ENCODE measurements at places on chromosomes 13 and 19. TPM values are rescaled to one million over a fixed set of nuclear protein-coding genes. Genes with fewer than 3 reads are reported as not detected.

DNA sequence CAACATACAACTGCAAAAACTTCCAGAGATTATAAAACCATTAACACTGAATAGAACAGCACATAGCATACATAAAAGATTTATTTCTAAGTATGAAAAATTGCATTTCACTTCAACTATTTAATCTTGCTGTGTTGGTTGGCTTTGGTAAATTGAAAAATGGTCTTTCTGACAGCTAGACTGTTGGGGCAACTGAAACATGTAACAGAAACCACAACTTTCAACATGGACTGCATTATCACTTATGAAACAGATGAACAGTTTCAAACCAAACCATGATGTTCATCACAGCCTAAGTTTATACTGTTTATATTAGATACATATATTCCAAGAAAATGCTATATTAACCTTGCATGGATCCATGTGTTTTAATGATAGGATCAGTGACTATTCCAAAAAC, 324.1 kb upstream of the PCDH9 start:
- peak; percentile 51 for DNase-seq
- no peak overlapping the region for H3K4me3 ChIP-seq
- H3K27me3 ChIP-seq, result no peaks in the 10 kb centered on the region

DNA sequence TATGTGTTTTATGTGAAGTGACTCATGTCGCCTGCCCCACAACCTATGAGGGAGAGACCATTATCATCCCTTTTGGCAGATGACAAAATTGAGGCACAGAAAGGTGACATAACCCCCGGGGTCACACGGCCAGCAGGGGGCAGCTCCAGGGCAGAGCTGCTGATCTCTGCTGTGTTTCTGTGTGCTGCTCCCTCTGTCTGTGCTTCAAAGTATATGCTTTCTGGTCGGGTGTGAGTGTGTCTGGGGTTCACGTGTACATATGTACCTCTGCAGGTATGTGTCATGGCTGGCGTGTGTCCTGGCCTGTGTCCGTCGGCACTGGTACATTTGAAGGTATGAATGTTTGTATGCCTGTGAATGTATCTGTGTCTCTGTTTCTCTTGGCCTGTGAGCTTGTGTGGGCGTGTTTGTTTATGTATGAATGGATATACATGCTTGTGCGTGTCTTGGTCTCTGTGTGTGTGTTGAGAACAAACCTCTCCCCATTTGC, 7.1 kb downstream of the LIPE start:
- H3K27ac ChIP-seq, result no peak overlapping the region
- H3K4me3 ChIP-seq, result no peak overlapping the region
- H3K36me3 ChIP-seq, result no peaks in the 10 kb centered on the region
- peak; percentile 78 for DNase-seq

DNA sequence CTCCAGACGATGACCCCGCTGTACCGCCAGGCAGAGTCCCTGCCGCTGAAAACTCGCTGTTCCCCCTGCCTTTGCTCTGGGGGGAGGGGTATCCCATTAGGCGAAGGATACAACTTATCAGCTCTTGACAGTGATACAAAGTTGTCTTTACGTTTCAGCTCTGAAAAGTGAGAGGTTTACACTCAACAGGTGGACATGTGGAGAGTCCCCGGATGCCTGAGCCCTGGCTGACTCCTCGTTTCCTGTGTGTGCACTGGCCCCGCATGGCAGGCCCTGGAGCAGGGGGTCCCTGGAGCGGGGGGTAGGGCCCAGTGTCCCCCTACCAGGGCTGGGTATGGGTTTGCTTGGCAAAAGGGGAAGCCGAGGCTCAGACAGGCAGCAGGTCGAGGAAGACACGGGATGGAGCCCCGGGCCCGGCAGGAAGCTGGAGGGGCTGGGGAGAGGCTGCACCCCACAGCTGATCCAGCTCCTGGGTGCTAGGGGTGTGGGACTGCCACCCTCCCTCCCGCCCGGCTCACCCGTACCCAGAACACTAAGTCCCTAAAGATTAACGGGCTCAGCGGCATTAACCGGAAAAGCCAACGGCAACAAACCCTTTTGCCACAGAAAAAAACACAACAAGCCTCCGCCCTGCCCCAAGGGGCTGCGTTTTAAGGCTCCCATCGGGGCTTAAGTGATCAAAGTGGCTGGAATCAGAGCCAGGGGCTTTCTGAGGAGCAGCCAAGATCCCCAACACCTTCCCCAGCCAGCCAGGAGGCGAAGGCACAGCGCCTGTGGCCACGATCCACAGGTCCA, 5.6 kb downstream of the TCF3 start:
- no peaks in the 10 kb centered on the region for H3K27me3 ChIP-seq
- H3K36me3 ChIP-seq, result peaks cover 52% of the 10 kb centered on the region
- H3K27ac ChIP-seq, result no peak overlapping the region
- peaks cover 3% of the 10 kb centered on the region for H3K4me1 ChIP-seq
- no peak overlapping the region for H3K4me3 ChIP-seq

DNA sequence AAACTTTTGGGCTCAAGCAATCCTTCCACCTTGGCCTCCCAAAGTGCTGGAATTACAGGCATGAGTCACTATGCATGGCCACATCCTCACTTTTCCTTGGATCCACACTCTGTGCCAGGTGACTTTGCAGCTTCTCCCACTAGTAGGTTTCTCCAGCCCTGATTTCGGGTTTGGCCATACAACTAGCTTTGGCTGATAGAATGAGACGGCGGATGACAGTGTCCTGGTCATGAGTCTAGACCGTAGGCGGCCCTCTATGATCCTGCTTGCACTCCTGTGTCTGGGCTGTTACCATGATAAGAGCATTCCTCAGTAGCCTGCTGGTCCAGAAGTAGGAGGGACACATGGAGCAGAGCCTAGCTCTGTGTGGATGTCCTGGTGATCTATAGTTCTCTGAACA, 112.5 kb upstream of the KL start:
- no peak overlapping the region for H3K27ac ChIP-seq
- H3K4me1 ChIP-seq, result no peaks in the 10 kb centered on the region
- no peaks in the 10 kb centered on the region for H3K36me3 ChIP-seq

GRCh38 chr13:83876546-83876945, 5.7 kb downstream of the SLITRK1 start:
- H3K4me3 ChIP-seq, result no peak overlapping the region
- H3K27me3 ChIP-seq, result peaks cover 17% of the 10 kb centered on the region
- H3K27ac ChIP-seq, result no peak overlapping the region
- no peaks in the 10 kb centered on the region for H3K36me3 ChIP-seq
- no peak for DNase-seq

DNA sequence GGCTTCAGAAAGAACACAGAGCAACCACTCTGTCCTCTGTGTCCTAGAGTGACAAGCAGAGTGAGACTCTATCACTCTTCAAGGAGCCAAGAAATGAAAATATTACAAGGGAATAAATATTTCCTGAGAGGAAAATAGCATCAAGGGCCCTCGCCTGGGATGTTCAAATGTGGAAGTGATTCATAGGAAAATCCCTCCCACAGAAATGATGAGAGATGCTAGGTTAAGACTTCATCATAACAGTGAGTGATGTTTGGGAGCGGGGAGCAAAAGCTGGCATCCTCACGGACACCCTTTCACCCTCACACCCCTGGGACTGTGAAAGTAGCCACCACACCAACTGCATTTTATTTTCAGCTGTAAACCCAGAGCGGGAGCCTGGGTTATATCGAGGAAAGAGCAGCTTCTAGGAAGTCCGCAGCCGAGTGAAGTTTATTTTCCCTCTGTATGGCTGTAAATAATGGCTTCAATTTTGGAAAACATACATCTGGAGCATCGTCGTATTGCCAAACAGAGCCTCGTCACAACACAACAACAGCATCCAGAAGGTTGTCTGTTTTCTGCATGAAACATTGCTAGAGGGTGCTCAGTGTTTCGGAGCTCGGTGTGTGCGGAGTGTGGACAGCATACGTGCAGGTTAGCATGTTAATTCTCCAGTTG, 54.8 kb downstream of the DLEU7 start:
- peaks cover 39% of the 10 kb centered on the region for H3K27me3 ChIP-seq
- H3K27ac ChIP-seq, result no peak overlapping the region
- peak; percentile 2 for DNase-seq
- H3K36me3 ChIP-seq, result no peaks in the 10 kb centered on the region
- H3K4me3 ChIP-seq, result no peak overlapping the region

- H3K36me3 ChIP-seq, result no peaks in the 10 kb centered on the region
- DNase-seq, result no peak
- peaks cover 6% of the 10 kb centered on the region for H3K27me3 ChIP-seq
- H3K4me3 ChIP-seq, result no peak overlapping the region
Observed at GRCh38 chr13:28031220-28031895, 42.9 kb upstream of the URAD start.

DNA sequence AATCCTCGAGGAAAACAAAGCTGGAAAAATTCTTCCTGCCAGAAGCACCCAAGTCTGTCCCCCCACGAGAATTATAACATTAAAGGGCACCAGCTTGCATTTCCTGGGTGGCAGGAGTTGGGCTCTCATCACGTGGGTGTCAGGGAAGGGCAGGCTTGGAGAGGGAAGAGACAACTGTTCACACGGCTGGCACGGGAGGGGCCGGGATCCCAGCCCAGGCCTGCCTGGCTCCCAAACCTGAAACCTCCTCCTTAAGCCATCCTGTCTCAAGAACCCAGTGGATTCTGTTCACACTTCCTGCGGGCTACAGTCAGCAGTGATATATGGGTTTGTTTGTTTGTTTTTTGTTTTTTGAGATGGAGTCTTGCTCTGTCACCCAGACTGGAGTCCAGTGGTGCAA, 12.2 kb downstream of the GRIK5 start:
- no peak overlapping the region for H3K4me3 ChIP-seq
- no peak overlapping the region for H3K27ac ChIP-seq
- H3K36me3 ChIP-seq, result no peaks in the 10 kb centered on the region

- peaks cover 16% of the 10 kb centered on the region for H3K4me1 ChIP-seq
- peak; percentile 32 for DNase-seq
- H3K27ac ChIP-seq, result peak overlapping the region; percentile 69
- H3K27me3 ChIP-seq, result no peaks in the 10 kb centered on the region
Observed at GRCh38 chr19:55257461-55258420, 1.1 kb downstream of the PPP6R1 start.

DNA sequence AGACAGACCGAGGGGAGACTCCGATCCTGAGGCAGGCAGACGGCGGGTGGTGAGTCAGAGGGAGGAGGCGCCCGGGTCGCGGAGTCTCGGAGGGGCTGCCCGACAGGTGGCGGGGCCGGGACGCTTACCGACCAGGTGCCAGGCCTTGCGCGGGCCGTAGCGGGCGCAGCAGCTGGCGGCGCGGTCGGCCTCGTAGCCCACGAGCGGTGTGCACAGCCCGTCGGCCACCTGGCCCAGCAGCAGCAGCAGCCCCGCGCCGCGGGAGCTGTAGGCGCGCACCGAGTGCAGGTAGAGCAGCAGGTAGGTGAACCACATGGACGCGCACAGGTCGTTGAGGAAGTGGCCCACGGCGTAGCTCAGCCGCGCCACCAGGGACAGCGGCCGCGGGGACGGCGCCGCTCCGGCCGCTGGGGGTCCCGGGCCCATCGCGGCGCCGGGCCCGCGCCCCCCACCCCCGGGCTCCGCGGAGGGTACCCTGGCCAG, 367 bp downstream of the MFSD12 start:
- no peaks in the 10 kb centered on the region for H3K27me3 ChIP-seq
- peak overlapping the region; percentile 95 for H3K4me3 ChIP-seq
- H3K27ac ChIP-seq, result peak overlapping the region; percentile 60

DNA sequence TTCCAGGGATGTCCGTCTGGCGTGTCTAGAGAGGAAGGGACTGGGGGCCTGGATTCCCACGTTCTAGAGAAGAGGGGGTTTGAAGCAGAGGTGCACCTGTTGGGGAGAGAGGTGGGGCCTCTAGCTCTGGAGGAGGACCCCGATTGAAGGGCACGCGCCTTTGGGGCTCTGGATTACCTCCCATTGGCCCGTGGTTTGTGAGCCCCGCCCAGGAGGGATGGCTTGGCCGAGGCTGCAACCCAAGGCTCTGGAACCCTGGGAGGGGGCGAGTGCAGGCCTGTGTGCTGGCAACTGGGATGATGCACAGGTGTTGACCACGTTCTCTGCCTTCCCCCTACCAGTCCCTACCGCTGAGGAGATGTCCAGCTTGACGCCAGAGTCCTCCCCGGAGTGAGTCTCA, 20.2 kb downstream of the TMEM150B start:
- no peaks in the 10 kb centered on the region for H3K27me3 ChIP-seq
- peaks cover 48% of the 10 kb centered on the region for H3K36me3 ChIP-seq
- no peak overlapping the region for H3K27ac ChIP-seq
- no peaks in the 10 kb centered on the region for H3K4me1 ChIP-seq

DNA sequence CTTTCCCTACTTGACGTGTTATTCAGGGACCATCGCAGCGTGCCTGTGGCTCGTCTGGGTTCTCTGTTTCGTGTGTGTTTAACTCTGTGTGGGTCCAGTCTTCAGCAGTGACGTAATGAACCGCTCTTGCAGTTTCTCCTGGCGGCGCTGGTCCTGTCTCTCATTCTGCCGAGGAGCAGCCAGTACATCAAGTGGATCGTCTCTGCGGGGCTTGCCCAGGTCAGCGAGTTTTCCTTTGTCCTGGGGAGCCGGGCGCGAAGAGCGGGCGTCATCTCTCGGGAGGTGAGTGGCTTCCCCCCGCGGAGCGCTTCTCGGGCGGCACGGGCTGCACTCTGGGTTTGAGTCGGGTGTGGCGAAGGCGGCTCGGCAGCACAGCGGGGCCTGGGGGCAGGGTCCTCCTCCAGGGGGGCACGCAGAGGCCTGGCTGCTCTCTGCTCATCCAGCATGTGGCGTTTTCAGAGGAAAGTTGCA, 36.3 kb upstream of the TFDP1 start:
- peaks cover 49% of the 10 kb centered on the region for H3K36me3 ChIP-seq
- no peaks in the 10 kb centered on the region for H3K27me3 ChIP-seq
- no peak for DNase-seq
- H3K27ac ChIP-seq, result no peak overlapping the region
- peaks cover 16% of the 10 kb centered on the region for H3K4me1 ChIP-seq

- no peak overlapping the region for H3K4me3 ChIP-seq
- no peak for DNase-seq
Observed at GRCh38 chr13:60009300-60010253, 154.2 kb downstream of the DIAPH3 start.

GRCh38 chr13:31891472-31891871, 140.1 kb upstream of the FRY start:
- no peak overlapping the region for H3K4me3 ChIP-seq
- no peaks in the 10 kb centered on the region for H3K27me3 ChIP-seq
- peaks cover 6% of the 10 kb centered on the region for H3K4me1 ChIP-seq
- H3K27ac ChIP-seq, result no peak overlapping the region
- no peak for DNase-seq

- no peaks in the 10 kb centered on the region for H3K36me3 ChIP-seq
- no peak overlapping the region for H3K4me3 ChIP-seq
- H3K27me3 ChIP-seq, result no peaks in the 10 kb centered on the region
- no peak for DNase-seq
Observed at GRCh38 chr13:55937180-55937579, 1203.5 kb upstream of the PRR20A start.

- H3K36me3 ChIP-seq, result no peaks in the 10 kb centered on the region
- no peak for DNase-seq
- H3K4me1 ChIP-seq, result no peaks in the 10 kb centered on the region
- H3K27me3 ChIP-seq, result no peaks in the 10 kb centered on the region
- no peak overlapping the region for H3K4me3 ChIP-seq
Observed at GRCh38 chr13:24802074-24802473, 38.1 kb downstream of the RNF17 start.

SKA3 gene
- total RNA-seq, result 24.4 TPM

ZNF497 gene
- total RNA-seq, result 0.56 TPM

ERICH6B gene
- total RNA-seq, result not detected

MBD3L2B gene
- not detected for total RNA-seq

CERS1 gene
- total RNA-seq, result 0.90 TPM

Data from IMR-90 (cell line).